ENCODE measurements at places on chromosomes 1 and 21.

DNA sequence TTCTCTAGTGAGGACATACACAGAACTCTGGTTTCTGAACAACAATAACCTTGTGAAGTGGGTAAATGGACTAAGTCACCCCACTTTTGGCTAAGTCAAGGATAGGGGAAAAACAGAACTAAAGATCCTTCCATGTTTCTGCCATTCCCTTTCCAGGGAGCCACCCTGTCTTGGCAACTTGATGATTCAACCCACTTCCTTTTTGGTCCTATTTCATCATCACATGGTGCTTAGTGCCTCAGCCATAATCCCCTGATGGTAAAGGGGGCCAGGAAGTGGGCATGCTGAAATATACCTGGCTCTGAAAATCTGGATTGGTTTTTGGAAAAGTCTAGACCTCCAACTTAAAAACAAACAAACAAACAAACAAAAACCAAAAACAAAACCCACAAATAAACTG, 206.4 kb upstream of the FOXD3 start:
- no peak for DNase-seq

GRCh38 chr21:34606051-34606450, 8.9 kb downstream of the RCAN1 start:
- DNase-seq = no peak

- no peak for DNase-seq
These were observed 11.7 kb downstream of the PKN2 start for GRCh38 chr1:88695781-88696180.

GRCh38 chr1:15736038-15736891, at the start of gene SLC25A34:
SLC25A34 (plus strand) TSS chr1:15736258; CDS start chr1:15736486, 228 bp downstream.
- no peak for DNase-seq

DNA sequence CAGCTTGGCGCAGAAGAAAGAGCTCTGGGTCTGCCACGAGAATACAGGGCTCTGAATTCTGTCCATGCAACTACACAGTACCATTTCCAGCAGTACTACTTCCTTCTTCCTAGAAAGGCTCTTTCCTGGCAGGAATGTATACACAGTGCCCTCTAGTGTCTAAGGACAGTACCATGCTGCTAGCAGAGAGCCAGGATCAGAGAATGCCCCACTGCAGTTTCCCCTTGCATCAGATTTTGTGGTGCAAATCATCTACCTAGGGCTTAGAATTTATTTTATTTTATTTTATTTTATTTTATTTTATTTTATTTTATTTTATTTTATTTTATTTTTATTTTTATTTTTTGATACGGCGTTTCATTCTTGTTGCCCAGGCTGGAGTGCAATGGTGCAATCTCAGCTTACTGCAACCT, 50.8 kb downstream of the PAX7 start:
- no peak for DNase-seq

DNA sequence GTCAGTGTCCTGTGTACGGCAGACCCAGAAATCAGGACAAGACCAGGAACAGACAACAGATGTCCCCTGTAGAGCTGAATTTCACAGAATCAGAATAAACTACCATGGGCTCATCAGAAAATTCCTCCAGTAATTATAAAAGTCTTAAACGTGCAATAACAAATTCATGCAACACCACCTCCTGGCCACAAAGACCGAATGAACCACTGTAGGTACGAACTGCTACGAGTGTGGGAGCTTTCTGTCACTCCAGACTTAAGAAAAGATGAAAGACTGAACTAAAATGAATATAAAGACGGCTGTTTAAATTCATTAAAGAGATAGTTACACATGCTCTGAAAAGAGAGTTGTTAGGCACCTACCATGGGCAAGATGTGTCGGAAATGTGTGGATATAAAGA, 333.5 kb downstream of the RRAGC start:
- no peak for DNase-seq

DNA sequence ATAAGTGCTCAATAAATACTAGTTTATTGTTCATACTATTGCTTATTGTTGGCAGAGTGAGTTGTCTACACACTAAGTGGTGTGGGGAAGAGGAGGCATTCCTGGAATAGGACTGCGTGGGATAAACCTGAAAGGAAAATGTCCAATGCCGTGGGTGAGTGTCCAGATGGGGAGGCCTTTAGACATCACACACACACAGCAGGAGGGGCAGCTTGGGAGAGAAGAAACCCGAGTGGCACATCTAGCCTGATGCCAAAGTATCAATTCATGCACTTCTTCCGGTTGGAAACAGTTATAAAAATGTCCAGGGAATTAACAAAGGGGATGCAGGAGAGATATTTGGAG, 27.3 kb downstream of the CCN1 start:
- no peak for DNase-seq

DNA sequence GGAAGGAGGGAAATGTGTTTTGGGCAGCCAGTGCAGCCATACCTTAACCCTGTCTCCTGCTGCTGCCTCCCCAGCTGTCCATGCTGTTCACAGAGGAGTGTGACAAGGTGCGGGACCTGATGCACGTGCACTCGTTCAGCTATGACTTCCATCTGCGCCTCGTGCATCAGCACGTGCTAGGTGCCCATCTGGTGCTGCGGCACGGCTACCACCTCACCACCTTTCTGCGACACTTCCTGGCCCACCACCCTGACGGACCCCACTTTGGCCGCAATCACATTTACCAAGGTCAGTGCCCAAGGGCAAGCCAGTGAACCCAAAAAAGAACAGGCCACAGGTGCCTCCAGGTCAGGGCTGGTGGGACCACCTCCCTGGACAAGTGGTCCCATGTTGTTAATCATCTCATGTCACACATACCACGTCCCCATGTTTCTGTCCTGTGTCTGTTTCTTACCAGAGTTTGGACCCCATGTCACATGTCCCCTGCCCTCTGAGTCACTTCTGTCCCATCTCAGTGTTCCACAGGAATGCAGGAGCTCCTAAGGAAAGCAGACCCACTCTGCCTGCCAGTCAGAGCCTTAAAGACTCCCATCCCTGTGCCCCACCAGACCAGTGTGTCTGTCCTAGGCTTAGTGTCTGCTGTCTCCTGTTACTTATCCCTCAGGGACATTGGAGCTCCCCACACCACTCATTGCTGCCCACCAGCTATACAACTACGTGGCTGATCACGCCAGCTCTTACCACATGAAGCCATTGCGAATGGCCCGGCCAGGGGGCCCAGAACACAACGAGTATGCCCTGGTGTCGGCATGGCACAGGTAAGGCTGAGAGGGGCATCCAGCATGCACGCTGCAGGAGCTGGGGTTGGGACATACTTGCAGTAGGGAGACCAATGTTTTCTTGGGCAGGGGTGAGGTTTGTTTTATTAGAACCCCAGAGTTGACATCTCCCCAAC, 6.6 kb downstream of the HYI start:
- no peak for DNase-seq

DNA sequence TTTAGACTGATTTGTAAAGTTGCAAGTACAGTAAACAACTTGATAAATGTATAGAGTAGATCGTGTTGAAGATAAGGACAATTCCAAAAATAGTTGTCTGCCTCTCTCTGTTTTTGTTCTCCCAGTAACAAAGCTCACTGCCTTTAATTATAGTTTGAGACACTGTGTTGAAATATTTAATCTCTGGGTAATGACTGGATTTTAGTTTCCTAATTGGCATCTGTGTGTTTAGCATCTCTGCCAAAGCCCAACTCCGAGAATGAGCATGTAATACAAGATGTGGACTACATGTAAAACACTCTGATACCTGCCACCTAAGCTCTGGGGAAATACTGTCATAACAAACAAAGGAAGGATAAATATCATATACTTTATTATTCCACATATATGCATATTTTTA, 27.7 kb upstream of the SDE2 start:
- no peak for DNase-seq

DNA sequence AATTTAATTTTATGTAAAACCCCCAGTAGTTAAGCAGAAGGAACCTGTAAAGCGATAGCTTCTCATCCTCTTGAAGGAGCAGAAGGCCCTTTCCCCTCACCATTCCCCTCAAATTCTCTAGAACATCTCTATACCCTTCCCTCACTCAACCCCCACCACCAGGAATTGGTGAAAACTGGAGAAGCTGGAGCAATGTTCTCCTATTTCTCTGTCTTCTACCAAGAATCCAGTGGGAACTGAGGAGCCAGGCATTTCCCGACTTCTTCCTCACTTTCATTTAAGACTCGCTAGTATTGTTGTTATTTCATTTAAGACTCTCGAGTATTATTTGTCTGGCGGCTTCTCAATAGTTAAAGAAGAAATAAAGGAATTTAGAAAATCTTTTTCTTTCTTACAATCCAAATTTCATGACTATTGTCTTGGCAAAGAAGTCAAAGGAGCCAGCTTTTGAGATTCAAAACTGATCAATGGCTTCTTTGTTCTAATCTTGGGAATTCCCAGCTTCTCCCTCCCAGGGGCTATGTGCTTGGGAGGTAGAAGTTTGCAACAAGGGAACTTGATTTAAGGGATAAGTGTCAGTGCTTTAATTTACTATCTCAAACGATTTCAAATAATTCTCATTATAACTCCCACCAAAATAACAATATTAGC, 253.3 kb upstream of the ADGRL2 start:
- no peak for DNase-seq

DNA sequence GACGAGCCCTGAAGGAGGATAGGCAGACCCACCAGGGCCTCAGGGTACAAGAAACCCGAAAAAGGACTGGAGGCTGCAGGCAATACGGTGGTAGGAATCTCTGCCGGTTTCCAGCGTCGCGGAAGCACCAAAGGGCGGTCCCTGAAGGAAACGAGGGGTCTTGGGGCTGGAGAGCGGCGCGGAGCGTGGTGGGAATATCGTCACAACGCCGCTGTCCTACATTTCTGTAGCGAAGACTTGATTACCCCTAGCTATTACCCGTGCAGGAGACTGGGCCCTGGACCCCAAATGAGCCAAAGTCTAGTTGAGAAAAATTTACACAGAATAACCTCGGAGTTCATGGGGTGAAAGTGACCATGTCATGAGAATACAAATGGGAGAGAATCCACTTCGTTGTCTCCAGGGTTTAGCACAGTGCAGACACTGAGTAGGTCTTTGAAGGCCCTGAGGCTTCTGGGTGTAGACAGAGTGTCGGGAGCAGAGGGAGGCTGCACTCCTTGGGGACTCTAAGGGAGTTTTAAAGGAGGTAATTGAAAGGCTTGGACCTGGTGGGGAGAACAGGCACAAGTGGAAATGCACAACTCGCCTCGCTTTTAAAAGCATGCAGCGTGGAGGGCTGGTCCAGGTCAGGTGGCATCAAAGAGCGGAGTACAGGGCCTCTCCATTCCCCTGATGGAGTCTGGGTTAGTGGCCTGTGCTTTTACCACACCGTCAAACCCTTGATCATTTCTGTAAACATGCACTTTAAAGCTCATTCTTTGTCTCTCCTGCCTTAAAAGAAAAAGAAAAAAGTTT, 1.5 kb downstream of the ATP1A1 start:
- DNase-seq = no peak

Measured in epithelial cell of prostate (primary cell).